ENCODE measurements at places on chromosomes 3 and 15.
A peak's percentile ranks its signal among the peaks of the same experiment; 100 is the strongest.

- no peak for DNase-seq
Observed at GRCh38 chr3:16460886-16461285, 52.6 kb downstream of the RFTN1 start.

DNA sequence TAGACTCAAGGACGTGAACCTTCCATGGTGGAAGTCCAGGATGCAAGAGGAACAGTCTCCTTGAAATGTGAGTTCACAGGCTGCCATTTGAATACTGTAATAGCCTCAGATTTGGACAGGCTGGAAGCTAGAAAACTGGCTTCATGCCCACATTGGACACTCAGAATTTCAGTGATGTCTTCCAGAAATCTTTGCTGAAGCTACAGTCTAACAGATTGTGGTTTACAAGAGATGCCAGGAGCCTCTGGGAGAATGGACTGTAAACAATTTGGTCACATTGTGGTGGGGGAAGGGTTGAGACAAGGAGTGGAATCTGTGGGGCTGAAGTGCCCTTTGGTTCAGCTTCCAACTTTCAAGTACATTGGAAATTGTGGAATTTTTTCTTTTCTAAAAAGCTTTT is 252.0 kb upstream of the PROK2 start:
- no peak for DNase-seq

DNA sequence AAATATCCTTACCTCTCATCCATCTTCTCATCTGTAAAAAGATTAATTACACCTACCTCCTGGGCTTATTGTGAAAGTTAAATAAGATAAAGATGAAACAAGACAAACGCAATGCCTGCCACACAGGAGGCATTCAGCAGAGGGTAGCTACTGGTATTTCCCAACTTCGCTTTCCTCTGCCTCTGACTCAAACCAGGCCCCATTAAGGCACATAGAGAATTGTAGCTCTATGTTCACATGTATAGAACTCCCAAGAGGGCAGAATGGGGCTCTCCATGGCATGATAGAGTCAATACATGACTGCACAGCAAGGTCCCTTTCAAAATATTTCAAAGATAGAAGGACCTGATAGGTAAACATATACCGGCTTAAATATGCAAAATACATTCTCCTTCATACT is 1.4 kb downstream of the LYSMD2 start:
- no peak for DNase-seq

DNA sequence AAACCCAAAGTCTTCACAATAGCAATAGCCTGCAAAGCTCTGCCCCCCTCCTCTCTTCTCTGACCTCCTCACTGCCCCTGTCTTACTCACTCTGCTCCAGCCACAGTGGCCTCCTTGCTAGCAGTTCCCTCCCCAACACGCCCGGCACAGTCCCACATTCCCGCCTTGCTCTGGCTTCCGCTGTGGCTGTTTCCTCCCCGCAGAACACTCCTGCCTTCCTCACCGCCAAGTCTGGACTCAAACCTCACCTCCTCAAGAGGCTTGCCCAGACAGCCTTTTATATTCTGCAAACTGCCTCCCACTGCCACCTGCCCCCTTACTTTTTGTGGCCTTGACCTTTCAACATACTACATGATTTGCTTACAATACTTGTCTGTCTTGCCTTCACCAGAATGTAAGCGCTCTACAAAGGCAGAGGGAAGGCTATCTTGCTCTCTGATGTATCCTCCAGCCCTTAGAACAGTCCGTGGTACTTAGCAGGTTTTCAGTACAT is 406 bp upstream of the MPI start:
- DNase-seq: no peak

GRCh38 chr3:41430886-41431285 is 231.6 kb downstream of the CTNNB1 start:
- DNase-seq: no peak

- DNase-seq: no peak
Observed at GRCh38 chr15:100903168-100903554, 16.0 kb upstream of the LRRK1 start.

DNA sequence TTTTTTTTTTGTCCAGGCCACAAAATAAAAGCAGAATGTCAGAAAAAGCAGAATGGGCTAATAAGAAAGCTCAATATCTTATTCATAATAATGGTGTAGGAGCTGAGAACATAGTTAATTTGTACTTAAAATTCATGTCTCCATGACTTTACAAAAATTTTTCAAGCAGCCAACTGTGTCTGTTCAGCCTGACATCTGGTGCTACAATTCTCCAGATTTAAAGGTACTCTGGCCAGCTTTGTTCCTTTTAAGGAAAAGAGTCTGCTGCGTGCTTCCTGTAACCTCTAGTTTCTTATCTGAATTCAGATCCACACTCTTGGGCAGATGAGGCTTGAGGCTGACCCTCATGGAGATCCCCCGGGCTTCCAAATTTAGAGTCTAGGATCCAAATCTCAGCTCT is 8.7 kb upstream of the RFX7 start:
- DNase-seq: no peak

DNA sequence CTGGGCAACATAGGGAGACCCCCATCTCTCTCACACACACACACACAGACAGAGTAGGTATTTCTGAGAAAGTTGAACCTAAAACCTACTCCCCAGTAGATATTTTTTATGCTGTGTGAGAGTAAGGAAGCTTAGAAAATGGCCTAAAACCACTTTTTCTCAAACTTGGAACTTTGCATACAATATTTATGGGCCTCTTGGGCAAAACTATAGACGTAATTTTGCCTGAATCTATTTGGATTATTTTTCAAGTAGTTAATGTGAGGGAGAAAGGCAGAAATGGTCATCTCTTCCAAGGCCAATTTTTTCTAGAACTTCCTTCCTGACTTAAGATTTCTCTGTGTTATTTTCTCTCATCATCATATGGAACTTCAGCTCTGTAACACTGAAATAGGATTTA is 81.7 kb downstream of the ZNF609 start:
- no peak for DNase-seq

DNA sequence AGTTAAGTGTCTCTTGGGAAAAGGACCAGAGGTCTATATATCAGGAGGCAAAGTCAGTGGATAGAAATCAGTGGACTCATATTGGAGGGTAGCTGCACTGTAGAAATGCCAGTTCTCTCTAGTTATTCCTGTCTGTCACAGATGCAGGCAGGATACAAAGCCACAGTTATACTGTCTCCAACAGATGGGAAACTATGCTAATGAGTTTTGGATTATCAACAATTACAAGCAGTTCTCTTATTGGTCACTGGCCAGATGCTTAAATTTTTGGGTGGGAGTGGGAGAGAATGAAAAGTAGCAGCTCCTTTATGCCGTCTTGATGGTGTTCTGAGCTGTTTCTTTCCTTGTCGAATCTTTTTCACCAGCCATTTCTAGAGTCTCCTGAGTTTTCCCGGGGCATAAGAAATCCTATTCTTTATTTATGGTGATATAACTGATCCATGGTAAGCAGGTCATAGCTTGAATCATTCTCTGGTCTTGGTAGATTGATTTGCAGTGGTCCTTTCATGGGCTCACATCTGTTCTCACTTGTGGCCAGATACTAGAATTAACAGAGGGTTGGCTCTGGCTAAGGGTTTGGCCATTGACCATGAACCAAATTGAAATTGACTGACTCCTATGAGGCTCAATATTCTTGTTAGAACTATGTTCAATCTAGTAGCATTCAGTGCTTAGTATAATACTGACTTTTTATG is 44.6 kb upstream of the RBMS3 start:
- no peak for DNase-seq

GRCh38 chr15:47844437-47844836 is 127.1 kb downstream of the SEMA6D start:
- DNase-seq: no peak

GRCh38 chr3:9649791-9650521 is 651 bp downstream of the MTMR14 start:
- no peak for DNase-seq

DNA sequence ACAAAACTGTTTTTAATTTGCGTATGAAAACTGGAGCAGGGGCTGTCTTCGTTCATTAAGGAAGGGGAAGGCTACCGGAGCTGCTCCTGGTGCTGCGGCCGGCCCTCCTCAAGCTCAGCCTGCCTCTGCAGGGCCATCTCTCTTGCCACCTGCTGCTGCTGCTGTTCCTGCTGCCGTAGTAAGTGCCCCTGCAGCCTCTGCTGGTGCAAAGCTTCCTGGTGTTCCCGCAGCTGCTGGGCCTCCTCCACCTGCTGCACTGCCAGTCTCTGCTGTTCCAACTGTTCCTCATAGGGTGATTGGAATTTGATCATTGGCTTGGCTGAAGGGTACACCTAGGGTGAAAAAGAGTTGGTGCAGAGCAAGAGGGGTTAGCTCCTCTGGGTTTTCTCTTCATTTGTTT is 66.0 kb downstream of the GOLIM4 start:
- DNase-seq: no peak

DNA sequence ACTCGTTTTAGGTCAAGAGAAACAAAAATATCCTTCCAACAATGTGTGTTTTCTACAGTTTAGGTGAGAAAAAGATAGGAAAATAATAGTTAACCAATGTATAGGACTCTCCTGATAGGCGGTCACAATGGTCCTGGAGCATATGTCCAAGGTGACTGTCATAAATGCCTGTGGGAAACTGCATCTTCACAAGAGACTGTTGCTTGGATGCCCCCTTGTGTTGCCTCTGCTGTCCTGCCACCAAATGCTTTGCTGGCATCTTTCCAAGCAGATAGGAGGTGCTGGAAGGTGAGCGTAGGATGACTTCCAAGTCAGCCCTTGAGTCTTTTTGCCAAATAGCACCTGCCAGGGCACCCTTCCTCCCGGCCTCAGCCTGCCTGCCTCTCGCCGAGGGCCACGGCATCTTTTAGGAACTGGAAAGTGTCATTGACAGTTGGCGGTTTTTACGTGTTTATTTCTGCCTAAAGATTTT is 24.1 kb upstream of the SACM1L start:
- peak; percentile 43 for DNase-seq

- DNase-seq: no peak
Observed at GRCh38 chr15:27057904-27058645, 87.1 kb downstream of the GABRG3 start.

GRCh38 chr3:64311424-64312061 is 86.3 kb upstream of the PRICKLE2 start:
- no peak for DNase-seq

- no peak for DNase-seq
Observed at GRCh38 chr3:27653803-27654558, 68.1 kb downstream of the EOMES start.

- DNase-seq: no peak
Observed at GRCh38 chr3:110311541-110311940, 760.1 kb upstream of the NECTIN3 start.

DNA sequence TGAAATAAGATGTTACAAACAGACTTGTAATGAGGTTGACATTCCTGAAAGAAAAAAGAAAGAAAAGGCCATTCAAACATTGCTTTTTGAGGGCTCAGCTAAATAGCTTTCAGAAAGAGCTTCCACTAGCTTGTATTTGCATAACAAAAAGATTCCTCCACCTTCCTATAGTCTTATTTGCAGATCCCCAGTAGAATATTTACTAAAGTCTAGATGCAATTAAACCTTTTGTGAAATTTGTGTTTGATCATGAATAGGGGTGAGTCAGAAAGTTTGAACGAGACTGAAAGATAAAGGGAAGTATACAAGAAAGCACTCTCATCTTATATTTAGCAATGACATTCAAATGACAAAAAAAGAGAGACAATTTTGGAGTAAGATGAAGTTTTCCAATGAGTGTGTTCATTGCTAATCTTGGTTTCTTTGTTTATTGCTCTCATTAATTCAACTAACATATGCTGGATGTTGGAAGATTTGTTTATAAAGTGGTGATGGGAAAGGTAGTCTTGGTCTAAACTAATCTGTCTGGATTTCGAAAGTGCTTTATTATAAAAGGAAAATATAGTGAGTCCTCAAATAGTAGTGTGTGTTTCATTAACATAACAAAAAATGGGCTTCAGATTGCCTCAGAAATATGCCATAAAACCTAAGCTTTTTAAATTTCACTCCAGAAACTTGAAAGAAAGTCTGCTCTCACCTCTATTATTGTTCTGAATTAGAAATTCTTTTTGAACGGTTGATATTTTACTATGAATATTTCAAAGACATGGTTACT is 9.1 kb upstream of the CADPS start:
- no peak for DNase-seq

DNA sequence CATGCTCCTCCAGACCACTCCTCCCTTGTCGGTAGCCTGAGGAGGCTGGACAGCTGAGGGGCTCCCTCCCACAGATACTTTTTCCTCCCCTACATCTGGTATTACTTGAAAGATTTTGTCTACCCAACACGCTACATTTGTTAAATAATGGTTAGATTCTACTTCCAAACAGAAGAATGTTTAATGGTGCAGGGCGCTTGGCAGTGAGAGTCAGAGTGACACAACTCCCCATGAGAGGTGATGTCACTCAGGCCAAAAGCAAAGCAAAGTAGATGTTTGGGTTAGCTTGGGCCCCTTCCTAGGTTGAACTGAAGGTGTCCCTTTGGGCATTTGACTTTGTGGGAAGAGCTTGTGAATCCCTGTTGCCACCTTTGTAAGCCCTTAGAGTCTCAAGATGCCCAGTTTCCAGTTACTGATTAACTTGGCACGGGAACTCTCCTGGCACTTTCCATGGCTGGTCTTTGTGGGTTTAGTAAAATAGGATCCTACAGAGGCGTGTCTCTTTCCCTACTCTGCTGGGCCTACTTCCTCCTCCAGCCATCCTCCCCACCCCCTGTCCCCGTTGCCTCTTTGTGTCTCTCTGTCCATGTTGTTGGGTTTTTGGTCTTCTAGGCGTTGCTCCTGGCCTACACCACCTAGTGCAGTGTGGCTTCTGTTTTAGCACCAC is 5.6 kb downstream of the LIMD1 start:
- no peak for DNase-seq

DNA sequence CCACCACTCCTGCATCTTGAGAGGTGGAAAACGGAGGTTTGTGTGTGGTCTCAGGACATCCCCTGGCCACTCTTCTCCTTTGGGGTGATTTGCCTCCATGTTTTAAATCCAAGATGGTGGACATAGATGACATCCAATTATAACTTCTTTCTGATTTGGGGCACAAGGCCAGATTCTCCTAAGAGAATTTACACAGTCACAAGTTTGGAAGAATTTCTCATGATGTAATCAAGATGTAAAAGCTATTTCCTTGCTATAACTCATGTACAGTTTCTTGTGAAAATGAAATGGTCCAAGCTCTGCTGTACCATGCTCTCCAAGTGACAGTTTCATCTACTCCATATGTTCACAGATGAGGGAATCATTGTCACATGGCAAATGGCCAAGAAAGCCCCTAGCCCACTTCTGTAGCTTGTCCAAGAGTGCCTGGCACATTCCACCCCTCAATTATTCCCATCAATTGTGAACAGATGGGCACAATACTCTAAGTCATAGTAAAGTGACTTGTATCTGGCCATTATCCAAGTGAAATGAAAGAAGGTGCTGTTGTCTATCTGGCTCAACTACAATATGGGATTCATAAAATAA is 134.6 kb upstream of the ROPN1 start:
- DNase-seq: no peak

GRCh38 chr3:5133239-5134018 is 11.3 kb downstream of the ARL8B start:
- no peak for DNase-seq

DNA sequence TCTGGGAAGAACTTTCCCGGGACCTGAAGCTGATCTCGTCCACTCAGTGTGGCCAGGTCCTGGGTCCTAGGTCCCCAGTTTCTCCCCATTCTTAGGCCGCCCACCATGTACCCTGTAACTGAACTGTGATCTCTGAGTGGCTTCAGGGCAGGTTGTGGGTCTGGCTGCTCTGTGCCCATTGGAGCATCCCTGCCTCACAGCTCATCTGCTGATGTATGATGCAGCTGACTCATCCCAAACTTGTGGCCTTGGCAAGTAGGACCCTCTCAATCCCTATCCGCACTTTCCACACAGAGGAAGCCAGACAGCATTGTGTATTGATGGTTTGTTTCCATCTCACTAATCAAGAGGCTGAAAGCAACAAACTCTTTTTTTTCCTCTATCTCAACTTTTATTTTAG is 69.1 kb upstream of the XCR1 start:
- DNase-seq: no peak

All from NCI-H1048 (cell line).